ENCODE measurements at places on chromosomes 13 and 19.

DNA sequence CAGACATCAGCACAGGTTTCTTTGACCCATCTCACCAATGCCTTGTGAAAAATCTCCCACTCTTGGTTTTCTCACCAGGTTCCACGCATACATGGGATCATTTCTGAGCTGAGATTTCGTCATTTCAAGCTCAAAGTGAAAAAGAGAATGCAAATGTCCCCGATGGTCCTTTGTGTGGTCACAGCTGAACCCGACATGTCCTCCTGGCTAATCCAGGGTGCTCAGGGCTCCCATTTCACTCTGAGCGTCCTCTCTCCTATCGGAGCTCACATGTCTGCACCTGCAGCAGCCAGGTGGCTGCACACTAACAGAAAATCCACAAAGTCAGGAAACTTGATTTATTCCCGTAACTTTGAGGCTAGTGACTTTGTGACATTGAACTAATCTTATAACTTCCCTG, 9.3 kb upstream of the CEACAM3 start:
- no peak for DNase-seq

- DNase-seq: no peak
Observed at GRCh38 chr19:13007292-13008045, 12.2 kb downstream of the NFIX start.

DNA sequence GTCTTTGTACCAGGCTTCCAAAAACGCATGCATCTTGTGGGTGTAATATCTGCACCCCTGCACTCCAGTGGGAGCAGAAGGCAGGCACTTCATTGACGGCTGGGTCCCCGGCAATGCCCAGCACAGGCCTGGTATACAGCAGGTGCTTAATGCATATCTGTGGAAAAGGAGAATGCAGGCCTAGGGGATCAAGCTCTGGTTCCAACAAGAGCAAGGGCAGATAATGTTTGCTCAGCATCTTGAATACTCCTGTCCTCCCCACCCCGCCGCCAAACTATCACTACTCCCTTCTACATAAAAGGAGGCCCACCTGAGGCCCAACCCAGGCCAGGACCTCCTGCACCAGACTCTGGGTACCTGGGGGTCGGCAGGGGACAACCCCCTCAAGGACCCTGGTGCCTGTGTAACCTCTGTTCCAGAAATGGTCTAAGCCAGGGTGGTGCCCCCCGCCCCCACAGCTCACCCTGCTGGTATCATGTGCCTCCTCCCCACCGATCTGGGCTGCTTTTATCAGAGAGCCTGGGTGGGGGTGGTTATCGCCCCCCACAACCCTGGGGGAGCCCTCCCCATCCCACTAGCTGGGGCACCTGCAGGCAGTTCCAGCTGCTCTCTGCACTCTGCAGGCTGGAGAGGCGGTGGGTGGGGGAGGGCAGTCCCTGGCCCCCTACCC, 4.8 kb downstream of the KLF16 start:
- no peak for DNase-seq

GRCh38 chr13:107678075-107678689, 537.2 kb downstream of the LIG4 start:
- DNase-seq: peak; percentile 65

DNA sequence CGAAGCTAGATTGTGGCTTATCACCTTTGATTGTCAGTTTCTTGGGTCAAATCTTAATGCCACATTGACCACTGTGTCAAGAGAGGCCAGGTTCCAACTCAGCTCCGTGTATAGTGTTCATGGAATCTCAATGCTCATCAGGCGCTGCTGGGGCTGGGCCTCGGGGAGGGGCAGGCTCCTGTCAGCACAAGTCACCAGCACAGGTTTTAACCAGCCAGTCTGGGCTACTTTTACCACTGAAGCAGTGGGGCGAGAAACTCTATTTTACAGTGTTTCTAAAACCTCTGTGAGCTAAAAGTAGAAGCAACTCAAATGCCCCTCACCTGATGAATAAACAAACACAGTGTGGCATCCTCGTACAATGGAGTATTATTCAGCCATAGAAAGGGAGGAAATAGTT, 118.7 kb upstream of the GJB6 start:
- no peak for DNase-seq

DNA sequence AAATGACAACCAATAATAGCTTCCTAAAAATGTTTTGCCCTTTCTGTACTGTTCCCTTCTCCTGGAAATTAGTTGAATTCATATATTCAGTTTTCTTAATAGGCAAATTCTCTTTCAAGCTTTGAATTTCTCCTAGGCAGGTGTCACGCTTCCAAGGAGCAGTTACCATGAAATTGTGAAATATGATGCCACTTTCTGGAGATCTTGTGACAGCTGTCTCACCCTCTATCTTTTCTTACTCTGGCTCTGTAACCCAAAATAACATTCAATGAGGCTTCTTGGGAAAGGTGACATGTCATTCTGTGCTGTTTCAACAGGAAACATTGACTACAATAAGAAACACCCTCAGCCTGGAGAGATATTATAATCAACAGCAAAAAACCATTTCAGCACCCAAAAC, 80.3 kb upstream of the MRI1 start:
- DNase-seq: no peak

DNA sequence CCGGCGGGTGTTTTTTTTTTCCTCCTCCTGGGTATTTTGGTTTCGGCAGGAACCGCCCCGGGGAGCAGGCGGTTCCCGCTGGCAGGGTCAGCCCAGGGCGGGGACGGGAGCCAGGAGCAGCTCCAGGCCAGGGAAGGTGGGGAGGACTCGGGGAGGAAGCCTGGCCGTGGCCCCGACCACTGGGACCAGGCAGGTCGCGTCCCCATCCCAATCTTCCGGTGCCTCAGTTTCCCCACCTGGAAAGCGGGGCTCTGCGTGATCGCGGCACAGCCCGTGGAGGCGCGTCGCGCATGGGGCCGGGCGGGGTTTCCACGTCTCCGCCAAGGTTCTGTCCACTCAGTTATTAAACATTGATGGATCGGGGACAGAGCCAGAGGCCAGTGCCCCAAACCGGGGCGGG, 34.8 kb downstream of the IL12RB1 start:
- DNase-seq: no peak

DNA sequence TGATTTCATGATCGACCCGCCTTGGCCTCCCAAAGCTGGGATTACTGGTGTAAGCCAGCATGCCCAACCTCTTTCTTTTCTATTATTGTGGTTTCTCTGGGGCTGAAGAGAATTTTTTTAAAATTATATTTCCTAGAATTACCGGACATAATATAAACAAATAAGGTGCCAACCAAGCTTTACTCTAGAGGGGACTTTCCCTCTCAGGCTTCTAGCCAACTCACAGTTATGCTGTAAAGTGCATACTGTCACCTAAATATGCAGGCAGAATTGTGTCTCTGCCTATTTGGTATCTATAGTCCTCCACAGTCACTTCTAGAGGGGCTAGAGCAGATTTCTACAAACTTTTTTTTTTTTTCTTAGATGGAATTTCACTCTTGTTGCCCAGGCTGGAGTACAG, 41.6 kb upstream of the ZNF681 start:
- DNase-seq: no peak

DNA sequence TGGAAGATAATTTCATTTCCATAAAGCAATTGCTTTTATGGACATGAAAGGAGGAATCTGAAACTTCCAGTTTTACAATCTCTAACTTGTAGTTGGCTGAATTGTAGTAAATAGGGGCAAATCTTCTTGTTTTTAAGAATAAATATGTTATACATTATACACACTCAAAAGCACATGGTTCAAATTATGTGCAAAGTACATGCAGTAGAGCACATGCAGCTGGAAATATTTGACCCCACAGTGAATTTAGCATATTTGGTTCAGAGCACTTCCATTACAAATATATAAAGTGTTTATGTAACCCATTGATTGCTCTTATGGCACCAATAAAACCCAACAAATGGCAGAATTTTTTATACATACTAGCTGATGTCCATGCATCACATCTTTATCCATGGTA, 180.5 kb downstream of the IRS2 start:
- DNase-seq: no peak

- DNase-seq: no peak
Observed at GRCh38 chr19:21856773-21857514, 21.0 kb upstream of the ZNF43 start.

GRCh38 chr13:113458253-113459065, 5.2 kb upstream of the ADPRHL1 start:
- DNase-seq: no peak

DNA sequence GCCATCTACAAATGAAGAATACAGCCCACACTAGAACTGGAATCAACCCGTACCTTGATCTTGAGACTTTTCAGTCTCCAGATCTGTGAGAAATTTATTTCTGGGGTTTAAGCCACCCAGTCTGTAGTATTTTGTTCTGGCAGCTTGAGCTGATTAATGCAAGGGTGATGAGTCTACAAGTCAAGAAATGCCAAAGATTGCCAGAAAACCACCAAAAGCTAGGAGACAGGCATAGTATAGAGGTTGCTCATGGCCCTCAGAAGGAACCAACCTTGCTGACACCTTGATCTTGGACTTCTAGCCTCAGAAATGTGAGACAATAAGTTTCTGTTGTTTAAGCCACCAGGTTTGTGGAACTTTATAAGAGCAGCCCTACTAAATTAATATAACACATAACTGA, 428.2 kb upstream of the KLF12 start:
- no peak for DNase-seq

DNA sequence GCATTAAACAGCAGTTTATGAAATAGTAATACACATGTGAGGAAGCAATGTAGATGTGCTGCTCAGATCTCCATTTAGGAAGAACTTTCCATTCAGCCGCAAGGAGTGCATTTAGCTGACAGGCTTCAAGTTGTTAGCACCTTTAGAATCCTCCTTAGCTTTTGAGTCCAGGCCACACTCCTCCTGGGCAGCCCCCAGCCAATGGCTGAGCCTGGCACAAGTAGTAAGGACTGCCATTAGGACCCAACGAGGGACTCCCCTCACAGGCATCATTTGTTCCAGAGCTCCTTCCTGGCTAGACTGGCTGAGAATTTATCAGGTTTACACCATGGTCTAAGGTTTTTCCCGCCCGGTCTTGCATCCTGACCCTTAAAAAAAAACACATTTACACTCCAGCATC, 201.4 kb downstream of the DIAPH3 start:
- no peak for DNase-seq

DNA sequence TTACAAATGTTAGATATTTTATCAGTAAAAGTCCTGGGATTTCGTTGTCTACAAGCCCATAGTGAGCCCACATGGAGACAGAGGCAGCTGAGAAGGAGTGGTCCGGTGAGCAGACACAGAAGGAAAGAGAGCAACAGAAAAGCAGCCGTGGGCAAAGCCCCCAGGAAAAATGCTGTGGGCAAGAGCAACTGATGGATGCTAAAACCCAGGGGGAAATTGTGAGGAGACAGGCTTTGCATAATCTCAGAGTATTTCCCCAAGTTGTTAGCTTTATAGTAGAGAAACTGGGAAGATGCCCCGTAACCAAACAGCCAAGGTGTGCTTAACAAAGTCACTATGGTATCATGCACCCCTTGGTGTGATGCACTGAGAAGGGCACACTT, 35.1 kb downstream of the GJA3 start:
- DNase-seq: no peak

GRCh38 chr13:108115738-108116137, 99.6 kb downstream of the LIG4 start:
- no peak for DNase-seq

GRCh38 chr19:30437869-30438268, 65.7 kb downstream of the ZNF536 start:
- no peak for DNase-seq

- no peak for DNase-seq
Observed at GRCh38 chr13:98157609-98158008, 14.7 kb downstream of the FARP1 start.

DNA sequence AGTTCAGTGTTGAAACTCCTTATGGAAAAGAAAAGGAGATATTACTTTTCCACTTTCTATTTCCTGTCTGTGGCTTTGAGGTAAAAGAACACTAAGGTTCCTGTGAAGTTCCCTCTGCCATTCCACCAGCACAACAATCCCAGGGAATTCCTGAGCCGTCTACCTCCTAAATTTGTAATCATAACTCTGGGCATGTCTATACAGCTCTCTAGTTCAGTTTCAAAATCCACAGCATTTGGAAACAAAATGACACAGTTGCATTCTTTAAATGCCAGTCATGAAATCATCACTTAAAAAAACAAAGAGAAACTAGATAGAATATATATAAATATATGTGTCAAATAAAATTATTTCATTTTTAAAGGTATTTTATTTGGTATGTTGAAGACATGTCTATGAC, 9.0 kb upstream of the THSD1 start:
- DNase-seq: no peak

GRCh38 chr13:36764957-36765356, 54.1 kb upstream of the RFXAP start:
- DNase-seq: no peak

GRCh38 chr19:2097203-2097885, 629 bp downstream of the IZUMO4 start:
- no peak for DNase-seq

DNA sequence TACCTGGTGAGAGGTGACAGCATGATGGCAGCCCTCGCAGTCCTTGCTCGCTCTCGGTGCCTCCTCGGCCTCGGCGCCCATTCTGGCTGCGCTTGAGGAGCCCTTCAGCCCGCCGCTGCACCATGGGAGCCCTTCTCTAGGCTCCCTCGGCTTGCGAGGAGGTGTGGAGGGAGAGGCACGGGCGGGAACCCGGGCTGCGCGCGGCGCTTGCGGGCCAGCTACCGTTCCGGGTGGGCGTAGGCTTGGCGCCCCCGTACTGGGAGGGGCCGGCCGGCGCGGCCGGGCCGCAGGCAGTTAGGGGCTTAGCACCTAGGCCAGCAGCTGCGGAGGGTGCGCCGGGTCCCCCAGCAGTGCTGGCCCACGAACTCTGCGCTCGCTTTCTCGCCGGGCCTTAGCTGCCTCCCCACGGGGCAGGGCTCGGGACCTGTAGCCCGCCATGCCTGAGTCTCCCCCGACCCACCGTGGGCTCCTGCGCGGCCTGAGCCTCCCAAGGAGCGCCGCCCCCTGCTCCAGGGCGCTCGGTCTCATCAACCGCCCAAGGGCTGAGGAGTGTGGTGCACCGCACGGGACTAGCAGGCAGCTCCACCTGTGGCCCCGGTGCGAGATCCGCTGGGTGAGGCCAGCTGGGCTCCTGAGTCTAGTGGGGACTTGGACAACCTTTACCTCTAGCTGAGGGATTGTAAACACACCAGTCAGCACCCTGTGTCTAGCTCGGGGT, 1624.3 kb downstream of the SLITRK1 start:
- no peak for DNase-seq

GRCh38 chr13:30722361-30722760, 13.0 kb upstream of the ALOX5AP start:
- no peak for DNase-seq

- DNase-seq: no peak
Observed at GRCh38 chr13:113998781-113999617, 25.1 kb upstream of the C13orf46 start.

DNA sequence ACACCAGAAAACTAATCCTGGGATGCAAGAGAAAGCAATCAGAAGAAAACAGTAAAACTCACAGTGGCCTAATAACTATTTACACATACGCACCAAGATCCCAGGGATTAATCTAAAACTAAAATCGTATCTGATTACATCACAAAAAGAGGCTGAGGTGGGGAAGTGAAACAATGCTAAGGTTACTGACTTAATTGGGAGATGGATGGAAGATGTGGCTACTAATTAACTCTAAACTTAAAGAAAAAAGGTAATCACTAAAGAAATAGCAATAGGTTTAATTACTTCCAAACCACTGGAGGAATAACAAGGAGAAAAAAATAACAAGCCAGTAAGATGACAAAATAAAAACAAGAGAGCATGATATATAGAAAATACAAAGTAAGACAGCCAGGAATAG, 50.4 kb downstream of the NUFIP1 start:
- no peak for DNase-seq

GRCh38 chr13:76223565-76223964, 587.4 kb downstream of the LMO7 start:
- DNase-seq: no peak
